ENCODE measurements at places on chromosomes 5 and 9.

- no peak for DNase-seq
Measured at GRCh38 chr5:58370606-58371005, 89.3 kb downstream of the PLK2 start.

- DNase-seq, result no peak
Measured at GRCh38 chr5:135174315-135175096, 140.5 kb upstream of the PITX1 start.

GRCh38 chr9:104448036-104448435 is 56.0 kb upstream of the OR13F1 start:
- no peak for DNase-seq

DNA sequence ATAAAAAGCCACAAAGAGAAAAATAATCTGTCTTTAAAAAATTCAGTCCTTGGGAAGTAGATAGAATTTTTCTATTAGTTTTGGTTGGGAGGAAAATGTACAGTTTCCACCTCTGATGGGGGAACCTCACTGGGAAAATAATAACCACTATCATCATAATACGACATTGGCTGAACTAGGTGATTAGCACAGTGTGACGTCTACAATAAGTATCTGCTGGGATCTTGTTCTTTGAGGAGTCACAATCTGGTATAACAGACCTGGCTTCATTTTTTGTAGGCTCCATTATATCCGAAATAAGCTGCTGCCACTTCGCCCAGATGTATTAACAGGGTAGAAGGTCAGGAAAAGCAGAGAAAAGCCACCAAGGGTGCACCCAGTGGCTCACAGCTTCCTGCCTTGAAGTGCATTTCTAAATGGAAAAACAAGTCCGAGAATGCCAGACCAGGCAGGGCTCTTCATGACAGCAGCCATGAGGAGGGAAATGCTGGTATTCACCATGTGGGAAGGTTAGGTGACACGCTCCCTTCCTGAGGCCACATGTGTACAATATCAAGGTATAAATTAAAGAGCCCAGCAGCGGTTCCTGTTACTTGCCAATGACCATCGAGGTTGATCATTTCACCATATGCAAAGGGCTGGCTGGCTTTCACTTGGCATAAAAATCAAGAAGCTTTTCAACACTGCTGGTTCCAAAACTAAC is 152.8 kb downstream of the PRELID2 start:
- DNase-seq, result no peak

DNA sequence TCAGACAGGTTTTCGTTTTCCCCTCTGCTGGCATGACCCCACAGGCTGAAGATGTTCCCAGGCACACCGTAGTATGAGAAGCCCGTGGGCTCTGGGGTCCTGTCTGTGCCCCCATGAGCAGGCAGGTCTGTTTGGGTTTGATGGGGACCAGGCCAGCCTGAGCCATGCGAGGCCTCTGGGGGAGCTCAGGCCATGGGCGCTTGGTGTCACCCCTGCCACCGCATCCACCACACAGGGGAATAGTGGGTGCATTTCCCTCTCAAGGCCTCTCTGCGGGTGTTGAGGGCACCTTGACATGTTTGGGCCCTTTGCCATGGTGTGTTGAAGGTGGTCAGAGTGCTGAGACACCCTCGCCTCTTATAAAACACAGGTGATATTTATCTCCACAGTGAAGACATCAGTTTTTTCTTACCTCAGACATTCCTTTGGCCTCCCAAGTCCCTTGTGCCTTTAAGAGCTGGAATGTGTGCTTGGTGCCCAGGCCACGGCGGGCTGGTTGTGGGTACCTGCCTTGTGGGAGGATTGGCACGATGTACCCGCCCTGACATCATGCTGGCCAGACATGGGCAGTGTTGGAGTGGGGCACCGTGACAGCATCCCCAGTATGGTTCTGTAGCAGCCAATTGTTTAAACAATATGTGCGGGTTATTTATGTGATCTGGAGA is 68.3 kb downstream of the WNK2 start:
- no peak for DNase-seq

GRCh38 chr5:19837536-19838174 is 150.3 kb downstream of the CDH18 start:
- no peak for DNase-seq

- no peak for DNase-seq
Measured at GRCh38 chr5:133428072-133428660, 184.2 kb downstream of the FSTL4 start.

- peak; percentile 28 for DNase-seq
Measured at GRCh38 chr9:36802201-36802920, 229.7 kb downstream of the MELK start.

GRCh38 chr5:16675806-16676205 is 59.0 kb upstream of the RETREG1 start:
- no peak for DNase-seq

GRCh38 chr5:131928957-131929356 is 16.5 kb downstream of the MEIKIN start:
- DNase-seq, result no peak

Measured in urinary bladder (tissue), 4 donors.